ENCODE measurements at places on chromosomes 1 and 21. TPM values are rescaled to one million over a fixed set of nuclear protein-coding genes. Genes with fewer than 3 reads are reported as not detected.

GRCh38 chr1:47803815-47804501 lies 193.2 kb downstream of the TRABD2B start:
- no peak for DNase-seq

- no peak for DNase-seq
Measured at GRCh38 chr21:35350965-35351364, 301.9 kb upstream of the RUNX1 start.

DNA sequence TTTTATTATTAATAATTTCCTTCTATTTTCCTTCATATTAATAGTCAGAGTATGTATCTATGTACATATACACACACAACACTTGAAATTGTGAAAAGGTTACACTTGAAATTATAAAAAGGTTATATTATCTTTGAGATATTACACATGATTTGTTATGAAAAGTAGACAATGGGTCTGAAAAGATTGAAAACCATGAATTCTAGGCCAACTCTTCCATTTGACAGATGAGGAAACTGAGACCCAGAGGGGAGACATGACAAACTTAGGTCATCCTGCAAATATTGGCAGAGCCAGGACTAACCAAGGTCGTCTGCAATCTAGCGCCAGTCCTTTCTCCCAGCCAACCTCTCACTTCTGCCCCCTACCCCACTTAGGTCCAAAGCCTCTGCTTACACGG lies 33.2 kb downstream of the TRIM62 start:
- no peak for DNase-seq

GRCh38 chr1:73659136-73659535 lies 538.8 kb downstream of the LRRIQ3 start:
- no peak for DNase-seq

- no peak for DNase-seq
Measured at GRCh38 chr1:75600781-75601180, 10.1 kb downstream of the SLC44A5 start.

DNA sequence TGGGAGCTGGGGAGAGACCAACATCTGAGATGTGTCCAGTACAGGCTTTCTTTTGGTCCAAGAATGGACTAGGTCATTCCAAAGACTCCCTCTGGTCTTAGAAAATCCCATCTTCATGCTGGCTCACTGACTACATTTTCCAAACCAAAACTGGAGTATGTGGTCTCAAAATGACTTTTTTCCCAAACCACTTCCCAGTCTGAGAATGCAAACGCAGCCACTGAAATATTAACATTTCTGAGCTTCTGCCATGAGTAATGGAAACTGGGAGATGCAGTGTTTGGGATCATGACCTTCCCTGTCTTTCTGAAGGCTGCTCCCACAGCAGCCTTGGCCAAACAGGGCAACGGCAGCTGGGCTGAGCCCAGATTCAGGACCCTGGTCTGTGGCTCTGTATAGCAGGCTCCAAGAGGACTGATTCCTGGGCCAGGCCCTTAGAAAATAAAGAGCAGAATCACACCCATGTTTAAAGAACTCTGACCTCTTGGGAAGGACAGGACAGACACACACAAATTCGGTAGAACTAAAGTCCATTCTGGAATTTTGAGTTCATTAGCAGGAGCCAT lies 62.1 kb upstream of the CNTN2 start:
- no peak for DNase-seq

- DNase-seq: no peak
Measured at GRCh38 chr1:45329445-45329844, 2.8 kb downstream of the HPDL start.

DNA sequence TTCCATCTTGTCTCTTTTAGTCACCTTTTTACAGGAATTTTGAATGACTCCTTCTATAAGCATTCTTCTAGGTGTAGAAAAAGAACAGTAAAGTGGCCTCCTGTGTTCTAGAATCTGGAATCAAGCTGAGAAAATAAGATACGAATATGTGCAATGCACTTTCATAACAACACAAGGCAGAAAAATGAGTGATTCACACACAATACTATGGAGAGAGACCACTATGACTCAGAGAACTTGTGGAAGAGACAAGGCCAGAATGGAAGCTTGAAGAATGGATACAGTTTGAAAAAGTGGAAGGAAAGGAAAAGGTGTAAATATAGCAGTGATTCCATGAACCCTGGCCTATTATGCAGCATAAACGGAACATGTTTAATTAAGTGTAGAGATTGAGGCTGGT lies 57.1 kb upstream of the SAMSN1 start:
- no peak for DNase-seq

- no peak for DNase-seq
Measured at GRCh38 chr1:200972985-200973742, 50.4 kb downstream of the KIF21B start.

DNA sequence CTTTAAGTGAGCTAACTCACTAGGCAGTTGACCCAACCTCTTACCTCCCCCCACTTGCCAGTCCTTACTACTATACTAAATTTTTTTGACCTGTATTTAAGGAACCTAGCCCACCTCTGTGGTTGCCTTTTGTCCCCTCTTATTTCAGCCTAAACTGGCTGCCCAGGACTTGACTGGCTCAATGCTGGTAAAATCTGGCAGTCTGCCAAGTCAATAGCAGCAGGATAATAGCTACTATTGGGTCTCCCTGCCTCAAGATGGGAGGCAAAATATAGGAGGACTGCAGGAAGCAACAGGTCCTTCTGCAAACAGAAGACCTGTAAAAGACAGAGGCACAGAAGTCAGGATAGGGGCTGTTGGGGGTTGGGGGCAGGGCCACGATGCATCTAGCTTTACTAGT lies 144.2 kb upstream of the POGK start:
- no peak for DNase-seq

GRCh38 chr1:50368179-50369007 lies 54.9 kb downstream of the DMRTA2 start:
- DNase-seq: no peak

DNA sequence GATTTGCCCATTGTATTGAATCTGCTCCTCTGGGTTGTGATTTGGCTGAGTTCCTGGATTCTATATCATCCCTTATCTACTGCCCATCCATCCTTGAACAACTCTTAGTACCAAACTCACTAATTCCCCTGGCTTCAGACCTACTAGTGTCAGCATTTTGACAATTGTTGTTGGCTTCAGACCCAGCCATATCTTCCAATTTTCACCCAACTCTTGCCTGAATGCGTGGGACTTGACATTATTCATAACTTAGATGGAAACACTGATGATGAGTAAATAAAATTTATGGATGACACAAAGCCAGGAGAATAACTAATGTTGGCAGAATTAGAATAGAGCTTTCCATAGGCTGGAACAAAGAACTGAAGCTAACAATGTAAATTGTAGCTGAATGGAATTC lies 27.3 kb upstream of the EDEM3 start:
- no peak for DNase-seq

DNA sequence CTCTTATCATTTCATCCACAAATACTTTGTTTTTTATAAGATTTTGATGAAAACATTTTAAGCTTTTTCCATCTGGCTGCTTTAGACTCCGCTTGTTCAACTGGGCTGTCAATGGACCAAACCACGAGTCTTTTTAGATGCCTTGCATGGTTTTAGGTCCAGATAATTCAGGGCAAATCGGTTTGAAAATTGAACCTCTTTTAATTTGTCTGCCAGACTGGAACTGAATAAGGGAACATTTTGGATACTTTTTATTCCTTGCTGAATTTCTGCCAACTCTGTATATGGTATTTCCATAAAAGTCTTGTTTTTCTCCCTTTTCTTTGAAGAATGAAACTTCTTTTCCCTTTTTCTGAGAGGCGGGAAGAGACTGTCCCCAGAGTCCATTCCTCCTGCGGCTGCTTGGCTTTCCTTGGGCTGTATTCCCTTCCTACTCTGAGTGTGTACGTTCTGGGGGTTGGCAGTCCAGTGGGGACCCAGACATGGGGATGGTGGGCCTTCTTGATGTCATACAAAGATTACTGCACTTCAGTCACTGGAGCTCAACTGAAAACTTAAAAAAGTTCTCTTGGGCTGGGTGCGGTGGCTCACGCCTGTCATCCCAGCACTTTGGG lies 46.5 kb upstream of the CNN3 start:
- DNase-seq: no peak

DNA sequence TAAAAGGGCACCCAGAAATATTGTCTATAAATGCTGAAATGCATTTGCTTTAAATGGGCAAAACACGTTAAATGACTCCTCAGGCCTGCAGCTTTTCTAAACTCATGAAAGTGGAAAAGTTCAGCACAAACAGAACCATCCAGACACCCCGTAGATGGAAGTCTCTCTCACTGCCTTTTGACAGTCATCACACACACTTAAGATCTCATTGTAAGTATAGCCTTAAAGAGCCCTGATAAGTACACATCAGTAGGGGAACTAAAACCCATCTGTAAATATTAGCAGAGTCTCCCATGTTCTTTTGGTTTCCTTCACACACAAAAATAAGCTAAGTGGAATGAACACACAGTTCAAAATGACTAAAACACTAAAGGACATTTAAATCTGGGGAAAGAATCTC lies 166.7 kb downstream of the LTN1 start:
- DNase-seq: no peak

The C1QA gene
- not detected for polyA plus RNA-seq

The CDK18 gene
- 0.36 TPM for polyA plus RNA-seq

The CDKN2C gene
- polyA plus RNA-seq: 12.5 TPM

The DPT gene
- polyA plus RNA-seq: not detected

The CCDC27 gene
- not detected for polyA plus RNA-seq

Data from AG04450 (cell line).